ENCODE measurements at places on chromosomes 1 and 21. TPM values are rescaled to one million over a fixed set of nuclear protein-coding genes. Genes with fewer than 3 reads are reported as not detected.

DNAJC28 gene
- 1.7 TPM for polyA plus RNA-seq

TTLL10 gene
- polyA plus RNA-seq: 0.18 TPM

CHODL gene
- polyA plus RNA-seq: 80.7 TPM

SIK1 gene
- polyA plus RNA-seq: not detected

PKP1 gene
- polyA plus RNA-seq: 40.4 TPM

SLC26A9 gene
- 0.09 TPM for polyA plus RNA-seq

PLEKHN1 gene
- not detected for polyA plus RNA-seq

ADGRL2 gene
- polyA plus RNA-seq: 97.4 TPM

BCAN gene
- polyA plus RNA-seq: 4.8 TPM

CFAP74 gene
- 0.22 TPM for polyA plus RNA-seq

TMPRSS15 gene
- 0.90 TPM for polyA plus RNA-seq

SGIP1 gene
- 2.4 TPM for polyA plus RNA-seq

KCNE2 gene
- polyA plus RNA-seq: 0.26 TPM

OR11L1 gene
- not detected for polyA plus RNA-seq

CDCP2 gene
- polyA plus RNA-seq: not detected

TCHHL1 gene
- polyA plus RNA-seq: not detected

FOXO6 gene
- 10.0 TPM for polyA plus RNA-seq

EXTL1 gene
- polyA plus RNA-seq: 4.6 TPM

All from muscle of leg (tissue), 16 donors.